CD4-positive, alpha-beta T cell treated with Interleukin-4 for 1 hour (primary cell): ENCODE measurements at places on chromosomes 3 and 15.

DNA sequence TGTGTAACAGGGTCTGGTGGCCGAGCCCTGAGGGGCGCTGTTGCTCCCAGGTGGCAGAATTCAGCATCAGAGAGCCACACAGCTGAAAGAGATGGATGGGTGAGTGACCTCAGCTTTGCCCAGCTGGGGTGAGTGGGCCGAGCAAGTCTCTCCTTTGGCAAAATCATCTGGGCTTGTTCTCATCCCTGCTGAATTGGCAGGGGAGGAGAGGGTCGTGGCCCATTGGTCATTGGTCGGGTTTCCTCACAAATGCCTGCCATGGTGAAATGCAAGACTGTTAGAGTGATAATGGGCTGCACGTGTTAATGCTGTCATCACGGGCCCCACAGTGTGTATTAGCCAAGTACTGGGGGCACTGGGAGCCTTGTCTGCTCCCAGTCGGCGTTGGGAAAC is 15.9 kb downstream of the ABHD2 start:
- DNase-seq = no peak

GRCh38 chr3:127475975-127476705 is 114.4 kb downstream of the TPRA1 start:
- no peak for DNase-seq

DNA sequence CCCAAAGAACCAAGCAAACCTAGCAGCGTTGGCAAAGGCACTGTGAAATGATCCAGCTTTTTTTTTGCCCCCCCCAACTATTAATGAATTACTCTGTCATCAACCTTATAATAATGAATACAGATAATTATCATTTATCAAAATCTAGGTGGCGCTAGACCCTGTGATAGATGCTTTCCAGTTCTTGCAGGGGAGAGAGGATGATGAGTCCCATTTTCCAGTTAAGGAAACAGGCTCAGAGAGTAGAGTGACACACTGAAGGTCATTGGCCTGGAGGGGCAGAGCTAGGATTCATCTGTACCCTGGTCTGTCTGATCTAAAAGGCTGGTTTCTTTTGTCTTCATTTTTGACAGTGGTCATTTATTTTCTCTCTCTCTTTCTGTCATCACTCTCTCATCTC is 5.0 kb downstream of the ACOX2 start:
- DNase-seq = no peak

- no peak for DNase-seq
Observed at GRCh38 chr3:12970684-12971083, 102.5 kb downstream of the IQSEC1 start.

DNA sequence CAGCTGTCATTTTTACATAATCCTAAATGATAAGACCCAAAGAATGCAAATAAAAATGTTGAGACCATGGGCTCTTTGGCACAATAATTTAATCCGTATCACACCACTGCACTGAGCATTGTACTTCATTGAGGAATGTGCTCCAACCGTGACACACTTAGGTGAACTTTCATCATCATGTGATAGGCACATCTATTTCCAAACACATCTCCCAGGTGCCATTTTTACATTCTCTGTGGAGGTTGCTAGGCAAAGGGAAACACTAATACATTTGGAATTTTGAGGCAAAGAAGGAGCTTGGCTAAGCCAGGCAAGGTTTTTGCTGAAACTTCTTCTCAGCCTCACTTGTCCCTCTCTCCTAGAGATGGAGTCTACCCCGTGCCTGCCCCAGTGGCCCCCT is 68.7 kb downstream of the LRTM1 start:
- DNase-seq = no peak

DNA sequence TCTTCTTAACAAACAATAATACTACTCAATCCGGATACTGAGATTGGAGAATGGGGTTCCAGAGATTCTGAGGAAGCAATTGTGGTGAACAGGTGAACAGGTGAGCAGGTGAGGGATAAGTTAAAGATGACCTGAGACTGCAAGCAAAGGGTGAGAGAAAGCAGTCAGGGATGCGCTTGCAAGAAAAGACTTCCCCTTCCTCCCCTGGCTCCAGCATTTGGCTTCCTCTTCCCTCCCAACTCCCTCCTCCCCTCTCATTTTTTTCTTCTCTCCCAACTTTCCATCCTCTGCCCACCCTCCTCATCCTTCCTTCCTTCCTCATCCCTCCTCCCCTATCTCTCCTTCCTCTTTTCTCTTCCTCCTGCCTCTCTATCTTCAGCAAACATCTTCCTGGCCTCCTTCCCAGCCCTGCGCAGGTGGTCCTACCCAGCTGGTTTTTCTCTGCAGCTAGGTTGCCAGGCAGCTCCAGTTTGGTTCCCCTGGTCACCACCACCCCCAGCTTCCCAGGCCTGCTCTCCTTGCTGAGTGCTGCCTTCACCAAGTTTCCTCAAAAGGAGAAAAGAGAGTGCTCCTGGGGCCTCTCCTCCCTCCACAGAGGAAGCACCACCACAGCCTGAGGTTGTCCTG is 10.4 kb upstream of the VIPR1 start:
- DNase-seq = peak; percentile 7

- DNase-seq = no peak
Observed at GRCh38 chr3:177733936-177734335, 536.7 kb upstream of the TBL1XR1 start.

DNA sequence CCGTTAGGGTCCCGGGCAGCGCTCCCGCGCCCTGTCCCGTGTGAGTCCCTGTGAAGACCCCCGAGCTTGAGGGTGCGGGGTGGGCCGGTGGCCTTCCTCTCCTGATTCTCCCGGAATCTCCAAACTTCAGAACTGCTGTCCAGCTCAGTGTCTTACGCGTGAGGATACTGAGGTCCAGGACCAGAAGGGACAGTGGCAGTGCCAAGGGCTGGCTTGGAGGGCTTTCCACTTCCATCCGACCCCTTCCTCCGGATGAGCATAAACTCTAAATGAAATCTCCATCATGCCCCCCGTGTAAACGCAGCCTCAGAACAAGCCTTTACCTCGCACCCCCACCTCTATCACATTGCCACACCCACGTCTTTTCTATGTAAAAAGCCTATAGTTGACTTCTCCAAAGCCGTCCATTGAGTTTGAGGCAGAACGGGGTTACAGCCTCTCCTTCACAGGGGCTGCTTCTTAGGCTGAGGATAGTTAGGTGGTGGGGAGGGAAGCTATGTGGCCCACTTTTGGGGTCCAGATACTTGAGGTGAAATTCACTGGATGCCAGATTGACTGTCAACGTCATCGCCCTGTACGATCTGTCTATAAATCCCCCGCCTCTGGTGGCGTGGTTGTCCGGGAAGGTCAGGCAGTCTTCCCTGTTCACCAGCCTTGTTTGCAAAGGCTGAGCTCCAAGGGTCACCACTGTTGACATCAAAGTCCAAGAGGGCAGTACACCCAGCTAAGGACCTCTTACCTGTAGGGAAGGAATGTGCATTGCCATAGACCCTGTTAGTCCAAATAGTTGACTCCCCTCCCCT is 1.1 kb downstream of the EDEM1 start:
- peak; percentile 77 for DNase-seq

DNA sequence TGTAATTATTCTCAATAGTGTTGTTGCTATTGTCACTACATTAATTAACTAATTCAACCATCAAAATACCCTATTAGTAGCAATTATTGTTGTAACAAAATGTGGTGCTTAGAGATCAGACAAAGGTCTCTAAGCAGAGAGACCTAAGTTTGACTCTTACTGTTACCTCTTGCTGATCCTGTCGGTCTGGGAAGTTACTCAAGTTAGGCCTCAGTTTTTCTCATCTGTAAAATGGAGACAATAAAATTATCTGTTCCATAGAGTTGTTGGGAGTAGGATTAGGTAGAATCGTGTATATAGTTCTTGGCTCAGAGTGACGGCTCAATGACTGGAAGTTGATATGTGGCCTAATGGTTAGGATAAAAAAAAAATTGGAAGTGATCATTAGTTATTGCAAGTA is 69.8 kb upstream of the ARL8B start:
- DNase-seq = no peak

DNA sequence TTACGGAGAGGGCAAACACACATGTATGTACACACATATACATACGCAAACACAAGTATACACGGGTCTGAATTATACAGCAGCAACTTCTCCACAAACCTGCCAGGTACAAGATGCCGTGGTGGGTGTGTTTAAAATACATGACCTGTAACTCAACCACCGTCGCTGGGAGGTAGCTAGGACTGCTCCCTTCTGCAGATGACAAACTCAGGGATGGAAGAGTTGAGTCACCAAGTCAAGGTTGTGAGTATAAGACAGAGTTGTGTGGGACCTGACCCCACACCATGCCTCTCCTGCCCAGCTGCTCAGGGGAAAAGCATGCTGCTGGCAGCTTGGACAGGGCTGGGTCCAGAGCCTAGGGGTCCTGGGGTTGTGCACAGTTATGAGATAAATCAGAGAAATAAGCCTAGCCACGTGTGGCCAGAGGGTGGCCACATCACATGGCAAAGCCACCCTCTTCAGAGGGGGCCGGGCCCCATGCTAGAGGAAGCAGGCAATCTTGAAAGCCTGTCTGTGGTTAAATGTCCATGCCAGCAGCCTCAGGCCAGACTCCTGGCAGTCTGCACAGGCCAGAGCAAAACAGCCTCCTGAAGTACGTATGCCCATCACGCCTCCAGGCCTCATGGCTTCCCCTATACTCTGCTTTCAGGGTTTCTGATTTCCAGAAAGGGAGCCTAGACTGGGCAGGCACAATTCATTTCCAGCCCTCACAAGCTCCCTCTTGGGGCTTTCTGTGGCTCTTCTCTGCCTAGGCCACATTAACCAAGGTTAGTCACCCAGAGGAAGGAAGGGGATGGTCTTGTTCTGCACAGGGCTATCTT is 107.7 kb upstream of the RPL32 start:
- no peak for DNase-seq

- DNase-seq = no peak
Observed at GRCh38 chr3:197369545-197369944, 71.1 kb upstream of the DLG1 start.

DNA sequence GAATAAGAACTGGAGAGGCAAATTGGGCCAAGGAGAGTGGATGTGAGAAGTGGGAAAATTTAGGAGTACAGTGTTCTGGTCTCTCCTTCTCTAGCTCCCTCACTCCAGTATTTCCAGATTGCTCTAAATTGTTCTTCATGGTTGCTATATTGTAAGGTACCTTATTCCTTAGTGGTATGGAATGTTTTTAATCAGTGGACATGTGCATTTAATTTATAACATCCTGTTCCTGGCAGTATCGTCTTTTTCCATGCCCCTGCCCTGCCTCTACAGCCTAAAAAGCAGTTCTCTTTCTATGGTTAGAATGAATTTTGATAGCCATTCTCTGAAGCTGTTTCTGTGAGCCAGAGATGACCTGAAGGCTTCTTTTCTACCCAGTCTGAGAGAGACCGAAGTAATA is 180.5 kb downstream of the TCF12 start:
- no peak for DNase-seq

- DNase-seq = no peak
Observed at GRCh38 chr15:95761501-95762165, 568.9 kb upstream of the NR2F2 start.

DNA sequence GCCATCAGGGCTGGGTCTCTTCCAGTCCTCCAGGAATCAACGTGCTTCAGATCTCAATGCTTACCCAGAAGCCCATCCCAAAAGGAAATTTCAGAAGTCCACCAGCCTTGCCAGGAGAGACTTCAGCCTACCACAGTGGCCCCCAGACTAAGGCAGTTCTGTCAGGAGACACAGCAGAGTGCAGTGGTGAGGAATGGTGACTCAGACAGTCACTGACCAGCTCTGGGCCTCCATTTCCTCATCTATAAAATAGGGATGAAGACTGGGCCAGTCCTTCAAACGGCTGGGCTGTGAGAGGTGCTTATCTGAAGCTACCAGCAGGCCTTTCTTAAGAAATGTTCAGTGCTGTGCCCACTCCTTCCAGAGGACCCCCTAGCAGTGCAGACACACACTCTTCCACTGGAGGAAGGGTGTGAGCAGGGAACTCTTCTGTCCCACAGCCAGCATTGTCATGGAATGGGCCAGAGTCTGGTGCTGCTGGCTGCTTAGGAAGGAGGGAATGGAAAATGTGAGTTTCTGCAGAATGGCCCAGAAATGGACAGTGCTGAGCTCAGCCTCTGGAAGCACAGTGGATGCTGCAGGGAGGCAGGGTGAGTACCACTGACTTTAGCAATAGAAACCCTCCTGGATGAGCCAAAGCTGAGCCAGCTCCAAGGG is 41.6 kb upstream of the DUSP7 start:
- DNase-seq = no peak

GRCh38 chr15:64862408-64862807 is 20.7 kb downstream of the PLEKHO2 start:
- DNase-seq = no peak

DNA sequence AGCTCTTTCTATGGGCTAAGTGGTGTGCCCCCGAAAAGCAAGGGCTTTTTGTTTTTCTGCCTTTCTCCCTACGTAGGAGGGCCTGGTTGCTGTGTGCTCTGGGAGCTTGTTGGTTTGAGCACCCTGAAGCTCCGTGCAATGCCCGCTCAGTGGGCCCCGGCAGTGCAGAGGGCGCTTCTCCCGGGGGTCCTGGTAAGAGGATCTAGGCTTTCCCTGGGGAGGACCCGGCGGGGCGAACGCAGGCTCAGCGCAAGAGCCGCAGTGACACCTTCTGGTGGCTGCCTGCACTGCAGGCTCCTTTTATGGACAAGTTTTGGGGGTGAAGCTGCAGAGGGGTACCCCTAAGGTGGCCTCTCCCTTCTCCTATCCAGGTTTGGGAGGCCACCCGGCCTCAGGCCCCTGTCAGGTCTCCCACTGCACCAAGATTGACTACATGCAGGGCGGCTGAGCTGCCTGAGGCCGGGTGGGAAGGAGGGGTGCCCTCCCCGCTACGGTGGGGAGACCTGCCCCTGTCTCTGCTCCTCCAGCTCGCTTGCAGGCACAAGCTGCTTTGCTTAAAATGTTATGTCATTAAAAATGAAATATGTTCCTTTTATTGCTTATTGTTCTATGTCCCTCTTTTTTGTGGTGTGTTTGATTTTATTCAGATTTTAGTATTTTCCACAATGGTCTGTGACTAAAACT is 387.9 kb downstream of the GABRG3 start:
- no peak for DNase-seq

DNA sequence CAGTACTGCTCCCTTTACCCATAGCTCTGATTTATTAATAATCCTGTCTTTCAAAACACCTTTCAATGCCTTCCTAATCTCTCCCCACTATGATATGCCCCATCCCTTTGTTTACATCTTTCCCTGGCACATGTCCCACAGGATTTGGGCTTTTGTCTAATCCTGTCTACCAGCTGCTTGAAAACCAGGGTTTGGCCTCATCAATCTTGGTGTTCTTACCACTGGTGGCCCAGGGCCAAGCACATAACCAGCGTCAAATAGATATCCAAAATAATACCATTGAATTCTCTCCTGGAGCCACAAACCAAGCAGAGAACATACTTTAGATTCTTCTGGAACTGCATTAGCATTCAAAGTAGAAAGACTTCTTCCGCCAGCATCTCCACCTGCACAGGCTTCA is 104.8 kb upstream of the PPP2R3A start:
- DNase-seq = no peak

DNA sequence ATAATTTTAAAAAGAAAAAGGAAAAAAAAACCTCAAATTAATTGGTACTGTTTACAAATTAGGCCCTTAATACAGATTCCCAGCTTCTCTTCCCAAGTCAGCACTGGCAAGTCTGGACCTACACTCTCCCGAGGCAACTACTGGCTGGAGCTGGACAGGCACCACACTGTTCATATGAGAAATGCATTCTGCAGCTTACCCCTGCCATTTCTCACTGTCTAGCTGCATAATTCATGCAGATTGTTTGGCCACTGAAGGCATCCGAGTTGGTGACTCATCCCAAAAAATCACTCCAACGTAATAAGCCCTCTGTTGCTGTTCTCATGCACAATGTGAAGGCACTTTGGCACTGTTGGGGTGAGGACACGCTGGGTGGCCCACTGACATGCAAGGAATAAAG is 45.3 kb downstream of the ROPN1B start:
- DNase-seq = no peak

- no peak for DNase-seq
Observed at GRCh38 chr3:108552267-108553159, 36.7 kb downstream of the CIP2A start.

GRCh38 chr3:177978946-177979345 is 557.3 kb upstream of the KCNMB2 start:
- DNase-seq = no peak
